ENCODE measurements at places on chromosomes 13 and 19.
A peak's percentile ranks its signal among the peaks of the same experiment; 100 is the strongest.

DNA sequence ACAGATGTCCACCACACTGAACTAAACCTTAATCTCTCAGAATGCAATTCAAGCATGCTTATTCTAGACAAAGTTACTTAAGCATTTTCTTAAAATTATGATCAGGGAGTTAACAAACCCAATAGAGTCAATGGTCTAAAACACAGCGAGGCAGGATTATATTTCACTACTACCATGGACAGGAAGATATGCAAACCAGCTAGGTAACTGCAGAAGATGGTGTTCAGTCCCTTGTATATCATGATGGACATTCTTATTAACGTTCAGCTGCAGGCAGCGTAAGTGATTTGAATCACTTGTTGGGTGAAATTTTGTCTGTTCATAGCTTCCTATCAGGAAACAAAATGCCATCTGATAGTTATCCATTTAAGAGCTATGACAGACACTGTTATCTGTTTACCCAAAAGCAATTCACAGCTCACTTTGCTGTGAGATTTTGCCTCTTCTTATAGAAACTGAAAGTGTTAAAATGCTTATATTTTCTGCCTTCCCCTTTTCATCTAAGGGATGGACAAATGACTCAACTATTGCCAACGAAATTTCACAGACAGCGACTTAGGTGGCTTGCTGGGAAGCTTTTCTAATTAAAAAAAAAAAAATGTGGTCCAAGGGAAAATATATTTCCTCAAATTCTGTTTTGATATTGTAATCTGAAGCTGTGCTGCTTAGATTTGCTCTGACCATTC is 591.9 kb downstream of the DACH1 start:
- no peak for DNase-seq

DNA sequence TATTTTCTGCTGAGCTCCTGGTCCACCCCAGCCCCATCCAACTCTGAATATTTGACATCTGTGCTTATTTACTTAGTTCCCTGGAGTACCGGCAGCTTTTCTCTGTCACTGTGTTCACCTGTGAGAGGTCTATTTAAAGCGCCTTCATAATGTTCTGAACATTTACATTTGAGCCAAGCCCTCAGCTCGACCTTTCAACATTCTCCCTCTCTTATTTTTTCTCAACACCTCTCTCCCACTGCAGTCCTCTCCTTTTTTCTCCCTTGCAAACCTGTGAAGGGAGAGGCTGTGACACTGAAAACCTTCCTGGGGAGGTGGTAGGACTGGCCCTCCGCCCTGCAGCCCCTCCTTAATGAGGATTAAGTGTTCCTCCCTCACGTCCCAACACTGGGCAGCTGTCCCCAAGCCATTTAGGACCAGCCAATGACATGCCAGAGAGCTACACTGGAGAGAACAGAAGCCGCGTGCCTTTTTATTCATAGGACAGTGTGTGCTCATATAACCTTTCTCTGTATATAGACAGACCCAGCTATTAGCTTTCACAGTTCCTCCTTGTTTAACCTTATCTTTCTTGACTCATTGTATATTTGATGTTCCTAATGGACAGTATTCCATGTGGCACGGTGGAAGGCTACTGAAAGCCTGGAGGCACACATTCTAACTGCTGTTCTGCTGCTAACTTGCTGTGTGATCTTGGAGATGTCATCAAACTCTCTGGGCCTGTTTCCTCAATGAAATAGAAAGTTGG is 134.8 kb downstream of the NUFIP1 start:
- DNase-seq, result no peak

DNA sequence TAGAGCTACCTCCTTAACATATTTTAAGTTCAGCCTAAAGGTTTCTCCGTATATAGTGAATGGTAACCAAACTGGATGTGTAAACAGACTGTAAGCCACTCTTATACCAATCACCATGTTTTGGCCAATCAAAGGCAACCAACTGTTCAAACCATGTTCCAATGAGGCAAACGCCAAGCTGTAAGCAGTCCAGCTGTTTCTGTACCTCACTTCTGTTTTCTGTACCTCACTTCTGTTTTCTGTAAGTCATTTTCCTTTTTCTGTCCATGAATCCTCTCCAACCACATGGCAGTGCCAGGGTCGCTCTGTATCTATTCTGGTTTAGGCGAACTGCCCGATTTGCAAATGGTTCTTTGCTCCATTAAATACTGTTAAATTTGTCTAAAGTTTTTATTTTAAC is 24.4 kb downstream of the COMMD6 start:
- DNase-seq, result no peak

DNA sequence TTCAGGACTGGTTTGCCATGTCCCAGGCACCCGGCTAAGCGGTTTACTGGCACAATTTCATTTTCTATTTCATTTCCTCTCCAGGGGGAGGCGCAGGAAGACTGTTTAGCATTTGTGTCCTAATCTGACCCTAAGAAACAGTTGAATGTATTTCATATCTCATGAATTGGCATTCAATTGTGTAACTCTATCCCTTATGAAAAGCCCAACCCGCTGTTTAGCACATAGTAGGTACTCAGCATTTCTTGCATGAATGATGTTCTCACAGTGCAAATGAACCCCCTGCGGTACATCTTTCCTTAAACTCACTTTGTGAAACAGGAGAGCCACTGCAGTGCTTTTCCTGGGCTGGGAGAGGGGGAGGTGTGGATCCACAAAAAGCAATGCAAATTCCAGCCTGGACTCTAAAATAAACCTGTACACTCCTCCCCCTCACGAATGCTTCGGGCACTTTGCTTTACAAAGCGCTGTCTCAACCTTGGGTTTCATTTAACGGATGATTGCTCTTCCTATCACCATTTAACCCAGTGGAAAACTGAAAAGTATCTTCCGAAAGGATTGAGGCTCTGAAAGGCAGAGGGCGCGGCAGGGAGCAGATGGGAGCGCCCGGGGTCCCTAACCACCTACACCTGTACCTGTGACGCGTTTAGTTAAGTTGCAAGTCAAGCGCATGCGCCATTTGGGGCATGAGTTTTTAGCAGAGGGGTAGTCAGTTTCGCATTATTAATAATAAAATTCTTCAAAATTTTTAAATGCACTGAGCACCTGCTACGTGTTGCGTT is 1.2 kb upstream of the EEF2 start:
- DNase-seq, result peak; percentile 46

- DNase-seq, result no peak
Measured at GRCh38 chr19:48635966-48636858, 967 bp downstream of the DBP start.

DNA sequence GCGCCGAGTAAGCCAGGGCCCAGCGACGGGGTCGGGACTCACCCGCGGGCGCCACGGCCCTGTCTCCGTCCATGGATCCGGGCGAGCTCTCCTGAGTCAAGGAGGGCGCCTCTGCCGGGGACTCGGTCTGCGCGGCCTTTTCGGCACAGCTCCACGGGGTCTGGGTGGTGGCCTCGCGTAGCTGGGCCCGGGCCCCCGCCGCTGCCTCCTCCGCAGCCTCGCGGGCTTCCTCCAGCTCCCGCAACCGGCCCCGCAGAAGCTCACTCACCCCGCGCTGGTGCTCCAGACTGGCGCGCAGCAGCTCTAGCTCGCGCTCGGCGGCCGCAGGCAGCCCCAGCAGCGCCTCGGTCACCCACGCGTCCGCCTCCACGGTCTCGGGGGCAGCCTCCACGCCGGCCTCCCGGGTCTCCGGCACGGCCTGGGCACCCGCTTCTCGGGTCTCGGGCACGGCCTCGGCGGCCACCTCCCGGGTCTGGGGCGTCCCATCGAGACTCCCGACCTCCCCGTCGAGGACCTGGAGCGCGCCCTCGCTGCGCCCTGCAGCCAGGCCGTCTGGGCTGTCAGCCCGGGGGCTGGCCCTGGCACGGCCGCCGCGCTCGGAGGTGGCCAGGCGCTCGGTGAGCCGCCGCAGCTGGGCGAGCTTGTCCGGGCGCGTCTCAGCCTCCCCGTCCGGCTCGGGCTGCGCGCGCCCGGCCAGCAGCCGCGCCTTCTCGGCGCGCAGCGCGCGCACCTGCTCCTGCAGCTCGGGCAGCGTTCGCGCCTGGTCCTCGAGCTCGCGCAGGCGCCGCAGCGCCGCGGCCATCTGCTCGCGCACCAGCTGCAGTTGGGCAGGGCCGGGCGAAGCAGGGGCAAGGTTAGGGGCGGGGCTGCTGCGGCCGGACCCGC is 8.4 kb downstream of the KANK3 start:
- DNase-seq, result no peak

- DNase-seq, result no peak
Measured at GRCh38 chr13:77000475-77000874, 8.6 kb downstream of the CLN5 start.

DNA sequence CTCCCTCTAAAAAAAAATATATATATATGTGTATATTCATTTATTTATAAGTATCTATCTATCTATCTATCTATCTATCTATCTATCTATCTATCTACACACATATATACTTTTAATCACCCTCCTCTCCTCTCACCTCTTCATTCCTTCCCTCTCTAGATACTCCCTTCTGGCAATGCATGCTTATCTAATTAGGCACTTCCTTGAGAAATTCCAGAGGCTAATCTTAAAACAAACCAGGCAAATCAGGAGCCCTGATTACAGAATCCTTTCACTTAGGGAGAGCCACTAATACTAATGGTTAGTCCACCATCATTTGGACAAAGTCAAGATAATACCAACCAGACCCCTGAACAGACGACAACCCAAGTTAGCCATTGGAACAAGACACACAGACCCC is 17.6 kb downstream of the CD70 start:
- DNase-seq, result no peak

DNA sequence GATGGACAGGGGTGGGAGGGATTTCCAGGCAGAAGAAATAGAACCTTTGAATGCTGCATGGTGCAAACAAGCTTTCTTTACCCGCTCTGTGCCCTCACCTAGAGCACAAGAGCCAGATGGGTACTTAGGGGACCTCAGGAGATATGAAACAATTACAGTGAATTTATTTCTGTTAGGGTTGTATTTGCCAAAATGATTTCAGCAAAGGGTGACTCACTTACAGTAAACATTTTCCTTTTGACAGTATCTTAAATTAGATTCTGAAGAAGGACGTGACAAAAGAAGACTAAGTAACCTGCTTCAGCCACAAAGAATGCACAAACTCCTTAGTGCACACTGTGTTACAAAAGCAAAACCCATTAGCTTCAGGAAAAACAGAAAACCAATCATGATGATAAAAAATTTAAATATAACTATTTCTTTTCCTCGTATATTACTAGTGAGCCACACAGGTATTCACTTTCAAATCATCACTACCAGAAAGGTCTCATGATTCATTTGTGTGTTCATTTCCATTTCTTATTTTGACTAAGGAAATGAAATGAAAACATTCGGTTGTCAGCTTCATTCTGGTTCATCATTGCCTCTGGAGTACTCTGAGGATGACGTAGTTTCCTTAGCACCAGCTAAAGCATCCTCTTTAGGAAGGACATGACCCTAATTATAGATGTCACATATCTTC is 158.8 kb downstream of the NHLRC3 start:
- no peak for DNase-seq

GRCh38 chr13:94128430-94128829 is 351.1 kb downstream of the DCT start:
- no peak for DNase-seq

- no peak for DNase-seq
Measured at GRCh38 chr13:27927444-27928352, 7.9 kb downstream of the PDX1 start.

- DNase-seq, result no peak
Measured at GRCh38 chr13:63979951-63980350, 2564.3 kb upstream of the PCDH20 start.
